Central memory CD4-positive, alpha-beta T cell (primary cell): ENCODE measurements at places on chromosomes 4 and X.

DNA sequence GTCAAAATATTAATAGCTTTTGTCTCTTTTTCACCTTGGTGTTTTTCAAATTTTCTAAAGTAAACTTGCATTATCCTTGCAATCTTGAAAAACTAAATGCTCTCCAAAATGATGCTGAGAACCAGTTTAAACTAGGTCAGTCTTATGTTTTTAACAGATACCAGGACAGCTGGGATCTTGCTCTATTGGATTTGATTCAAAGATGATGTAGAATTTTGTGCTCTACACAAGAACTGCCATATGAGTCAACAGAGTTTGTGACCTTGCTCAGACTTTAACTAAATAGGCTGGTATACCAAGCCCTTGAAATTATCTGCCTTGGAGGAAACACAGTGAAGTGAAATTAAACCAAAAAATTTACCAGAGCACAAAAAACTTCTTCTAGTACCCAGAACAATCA, 991.1 kb downstream of the STPG2 start:
- no peak for DNase-seq

DNA sequence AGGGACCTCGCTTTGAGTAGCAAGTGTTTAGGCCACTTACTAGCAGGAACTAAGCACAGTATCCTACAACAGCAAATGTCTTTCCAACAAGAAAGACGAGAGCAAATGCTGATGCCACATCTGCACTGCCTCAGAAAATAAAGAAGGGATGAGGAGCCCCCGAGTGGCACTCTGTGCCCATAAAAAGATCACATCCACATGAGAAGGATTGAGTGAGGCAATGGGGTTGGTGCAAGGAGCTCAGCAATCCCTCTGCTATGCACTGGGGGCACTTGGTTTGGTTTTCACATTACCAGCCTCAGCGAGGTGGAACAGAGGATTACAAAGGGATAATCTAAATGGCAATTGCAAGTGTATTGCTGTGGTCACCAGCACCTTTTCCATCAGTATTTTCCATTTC, 252.8 kb upstream of the SLC7A11 start:
- DNase-seq: no peak

DNA sequence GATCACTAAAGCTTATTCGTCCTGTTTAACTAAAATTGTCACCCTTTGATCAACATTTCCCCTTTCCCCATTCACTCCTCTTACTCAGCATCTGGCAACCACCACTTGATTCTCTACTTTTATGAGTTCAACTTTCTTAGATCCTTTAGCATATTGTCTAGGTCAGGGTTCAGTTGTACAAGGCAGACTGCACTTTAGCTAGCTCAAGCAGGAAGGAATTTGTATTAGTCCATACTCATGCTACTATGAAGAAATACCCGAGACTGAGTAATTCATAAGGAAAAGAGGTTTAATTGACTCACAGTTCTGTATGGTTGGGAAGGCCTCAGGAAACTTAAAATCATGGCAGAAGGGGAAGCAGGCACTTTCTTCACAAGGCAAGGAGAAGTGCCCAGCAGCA, 44.3 kb downstream of the TASL start:
- DNase-seq: no peak

DNA sequence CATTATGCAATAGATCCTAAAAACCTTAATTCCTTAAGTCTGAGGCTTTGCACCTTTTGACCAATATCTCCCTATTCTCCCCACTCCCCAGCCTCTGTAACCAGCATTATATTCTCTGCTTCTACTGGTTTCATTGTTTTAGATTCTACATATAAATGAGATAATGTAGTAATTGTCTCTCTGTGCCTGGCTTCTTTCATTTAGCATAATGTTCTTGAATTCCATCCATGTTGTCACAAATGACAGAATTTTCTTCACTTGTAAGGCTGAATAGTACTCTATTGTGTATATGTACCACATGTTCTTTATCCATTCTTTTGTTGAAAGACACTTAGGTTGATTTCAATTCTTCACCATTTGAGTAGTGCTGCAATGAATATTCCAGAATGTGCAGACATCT, 66.0 kb downstream of the MAGEC1 start:
- no peak for DNase-seq

DNA sequence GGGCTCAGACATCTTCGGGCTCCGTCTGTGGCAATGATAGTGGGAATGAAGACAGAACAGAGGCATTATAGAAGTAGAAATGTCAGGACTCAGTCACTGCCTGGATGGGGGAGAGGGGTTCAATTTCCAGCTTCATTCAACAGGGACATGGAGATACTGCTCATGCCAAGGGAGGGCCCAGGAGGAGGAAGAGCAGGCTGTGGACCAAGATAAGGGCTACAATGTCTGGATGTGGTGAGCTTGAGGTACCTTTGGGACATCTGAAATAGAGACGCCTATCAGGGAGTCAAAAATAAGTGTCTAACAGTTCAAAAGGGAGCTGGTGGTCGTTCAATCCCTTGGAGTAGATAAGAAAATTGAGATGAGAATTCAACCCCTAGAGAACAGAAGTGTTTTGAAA, 34.5 kb downstream of the ELF4 start:
- DNase-seq: no peak

- DNase-seq: no peak
Measured at GRCh38 chr4:139454111-139455045, at the start of gene RAB33B. Gene RAB33B, plus strand, starts transcription at chr4:139454121. Its CDS starts 75 bp downstream, at chr4:139454196.
